ENCODE measurements at places on chromosomes 4 and X.

GRCh38 chr4:108352664-108353308 is 184.1 kb upstream of the LEF1 start:
- DNase-seq: no peak

DNA sequence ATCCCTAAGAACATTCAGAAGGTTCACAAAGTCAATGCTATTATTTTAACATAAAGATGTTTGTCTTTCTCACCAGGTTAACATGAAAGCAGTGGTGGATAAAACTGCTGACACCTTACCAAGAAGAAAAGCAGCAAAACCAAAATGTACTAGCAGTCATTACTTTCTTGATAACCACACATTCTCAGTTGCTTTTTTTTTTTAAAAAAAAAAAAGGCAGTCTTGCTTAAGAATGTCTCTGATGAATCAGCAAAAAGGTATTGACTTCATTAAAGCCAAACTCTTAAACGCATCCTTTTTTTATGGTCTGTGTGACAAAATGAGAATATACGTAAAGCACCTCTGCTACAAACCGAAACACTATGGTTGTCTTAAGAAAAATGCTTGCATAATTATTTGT is 31.9 kb downstream of the CDKL2 start:
- DNase-seq: no peak

- no peak for DNase-seq
Measured at GRCh38 chr4:148847544-148848255, 405.5 kb upstream of the NR3C2 start.

GRCh38 chrX:65752294-65752693 is 84.8 kb downstream of the MSN start:
- no peak for DNase-seq

All from lung microvascular endothelial cell (primary cell).